ENCODE measurements at places on chromosomes 16 and 17. TPM values are rescaled to one million over a fixed set of nuclear protein-coding genes. Genes with fewer than 3 reads are reported as not detected.

GRCh38 chr16:67349172-67349571 is 22.6 kb downstream of the LRRC36 start:
- DNase-seq = no peak

DNA sequence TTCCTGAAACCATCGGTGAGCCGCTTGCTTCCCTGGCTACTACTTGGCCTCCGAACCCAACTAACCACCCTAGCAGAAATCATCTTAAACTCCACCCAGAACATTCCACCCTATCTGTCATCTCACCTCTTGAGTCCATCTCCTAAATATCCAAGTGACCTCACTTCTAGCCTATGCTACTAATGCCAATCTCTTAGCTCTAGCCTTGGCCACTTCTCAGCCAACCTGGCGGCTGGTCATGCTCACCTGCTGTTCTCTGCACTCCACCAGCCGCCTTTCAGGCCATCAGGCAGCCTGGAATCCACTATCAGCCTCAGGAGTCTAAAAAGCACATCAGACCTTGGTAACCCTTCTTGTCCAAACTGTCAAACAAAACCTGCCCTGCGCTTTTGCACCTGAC is 11.9 kb upstream of the CYTH1 start:
- no peak for DNase-seq

DNA sequence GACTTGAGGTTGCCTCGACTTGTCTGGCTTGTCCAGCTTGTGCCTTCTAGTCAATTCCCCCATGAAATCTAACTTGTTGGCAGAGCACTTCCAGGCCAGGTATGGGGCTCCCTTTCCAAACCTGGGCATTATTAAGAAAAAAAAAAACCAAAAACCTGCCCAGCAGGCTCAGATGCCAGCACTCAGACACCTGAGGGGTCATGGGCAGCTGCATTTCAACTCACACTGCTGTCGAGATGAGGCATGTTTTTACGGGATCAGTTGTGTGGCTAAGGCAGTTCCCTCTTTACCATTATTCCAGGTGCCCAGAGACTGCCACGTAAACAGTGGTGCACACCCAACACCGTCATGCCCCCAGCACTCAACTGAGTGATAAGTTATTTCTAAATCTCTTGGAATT is 17.8 kb downstream of the TMEM11 start:
- no peak for DNase-seq

The NUFIP2 gene
- 5.1 TPM for polyA plus RNA-seq

The CTRB1 gene
- not detected for polyA plus RNA-seq

GRCh38 chr17:62573480-62574117 is 53.9 kb upstream of the MRC2 start:
- DNase-seq = no peak

DNA sequence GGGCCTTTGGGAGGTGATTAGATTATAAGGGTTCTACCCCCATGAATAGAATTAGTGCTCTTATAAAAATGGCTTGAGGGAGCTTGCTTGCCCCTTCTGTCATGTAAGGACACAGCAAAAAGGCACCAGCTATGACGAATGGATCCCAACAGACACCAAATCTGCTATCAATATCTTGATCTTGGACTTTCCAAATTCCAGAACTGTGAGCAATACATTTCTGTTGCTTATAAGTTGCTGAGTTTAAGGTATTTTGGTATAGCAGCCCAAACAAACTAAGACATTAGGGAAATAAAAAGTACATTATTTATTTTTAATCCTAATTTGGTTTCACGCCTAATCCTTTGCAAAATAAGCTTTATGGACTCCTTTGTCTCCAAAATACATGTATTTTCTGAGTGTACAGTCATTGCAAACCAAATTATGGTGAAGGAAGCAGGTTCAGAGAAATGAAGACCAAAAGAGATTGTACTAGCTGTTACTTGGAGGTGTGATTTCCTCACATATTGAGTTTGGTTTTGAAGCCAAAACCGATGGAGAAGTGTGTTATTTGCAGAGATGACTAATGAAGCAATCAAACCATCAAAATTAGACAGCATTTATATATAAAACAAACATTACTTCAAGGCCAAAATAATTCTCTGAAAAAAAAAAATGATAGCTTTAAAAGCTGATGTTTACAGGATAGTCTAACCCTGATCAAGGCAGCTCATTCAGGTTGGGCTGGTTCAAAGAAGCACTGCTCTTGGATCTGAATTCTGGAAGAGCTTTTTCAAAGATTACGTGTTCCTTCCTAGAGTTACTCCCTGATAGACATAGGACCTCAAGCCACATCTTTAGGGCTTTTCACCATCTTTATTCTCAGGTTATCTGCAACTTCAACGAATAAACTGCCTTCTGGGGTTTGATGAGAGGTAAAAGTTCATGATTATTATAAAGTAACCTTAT is 71.6 kb downstream of the MYO1D start:
- DNase-seq = no peak

DNA sequence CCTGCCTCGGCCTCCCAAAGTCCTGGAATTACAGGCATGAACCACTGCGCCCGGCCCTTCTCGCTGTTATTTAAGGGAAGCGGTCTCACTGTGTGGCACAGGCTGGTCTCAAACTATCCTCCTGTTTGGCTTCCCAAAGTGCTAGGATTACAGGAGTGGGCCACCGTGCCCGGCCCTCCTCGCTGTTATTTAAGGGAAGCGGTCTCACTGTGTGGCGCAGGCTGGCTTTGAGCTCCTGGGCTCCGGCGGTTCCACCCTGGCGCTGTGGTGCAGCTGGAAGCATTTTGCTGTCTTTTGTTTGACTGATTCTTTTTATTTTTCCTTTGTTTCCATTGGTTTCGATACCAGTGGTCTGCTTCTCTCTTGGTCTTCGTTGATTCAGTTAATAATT is 40.7 kb downstream of the FOXK2 start:
- DNase-seq = no peak

- no peak for DNase-seq
These were observed 200.2 kb downstream of the TOX3 start for GRCh38 chr16:52346709-52347108.

GRCh38 chr16:16062023-16062937 is 112.9 kb downstream of the ABCC1 start:
- no peak for DNase-seq

GRCh38 chr17:50460831-50461526 is 7.7 kb downstream of the CHAD start:
- DNase-seq = no peak

GRCh38 chr16:67922221-67922620 is 9.4 kb downstream of the CTRL start:
- DNase-seq = no peak

DNA sequence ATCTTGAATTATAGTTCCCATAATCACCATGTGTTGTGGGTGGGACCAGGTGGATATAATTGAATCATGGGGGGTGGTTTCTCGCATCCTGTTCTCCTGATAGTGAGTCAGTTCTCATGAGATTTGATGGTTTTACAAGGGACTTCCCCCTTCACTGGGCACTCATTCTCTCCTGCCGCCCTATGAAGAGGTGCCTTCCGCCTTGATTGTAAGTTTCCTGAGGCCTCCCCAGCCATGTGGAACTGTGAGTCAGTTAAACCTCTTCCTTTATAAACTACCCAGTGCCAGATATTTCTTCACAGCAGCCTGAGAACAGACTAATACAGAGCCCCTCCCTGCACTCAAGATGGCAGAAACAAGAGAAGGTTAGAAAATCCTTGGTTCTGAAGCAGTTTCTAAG is 26.4 kb downstream of the LDAF1 start:
- DNase-seq = no peak

GRCh38 chr17:82948081-82948511 is 108.3 kb upstream of the ZNF750 start:
- no peak for DNase-seq

The SNX20 gene
- polyA plus RNA-seq = 17.0 TPM

GRCh38 chr17:40306395-40306794 is 2.6 kb upstream of the RARA start:
- DNase-seq = no peak

Measured in GM12878 (cell line).